RPMI7951 (cell line): ENCODE measurements at places on chromosomes 7 and 10.

- DNase-seq, result no peak
Measured at GRCh38 chr7:151406051-151406875, 3.6 kb downstream of the WDR86 start.

DNA sequence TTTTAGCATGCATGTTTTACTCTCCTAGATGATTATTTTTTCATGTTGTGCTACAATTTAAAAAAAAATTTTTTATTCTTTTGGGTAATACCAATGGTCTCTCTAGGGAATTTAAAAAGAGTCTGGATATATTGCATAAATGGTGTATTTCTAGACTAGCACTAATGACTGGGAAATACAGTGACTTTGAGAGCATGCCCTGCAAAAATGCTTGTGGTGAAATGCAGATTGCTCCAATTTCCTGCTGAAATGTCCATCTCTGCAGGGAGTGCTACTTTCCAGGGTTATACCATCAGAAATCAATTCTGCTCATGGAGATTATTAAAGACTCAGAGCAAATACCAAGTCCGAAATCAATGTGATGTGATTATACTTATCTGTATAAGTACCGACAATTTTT is 186.1 kb downstream of the PRKG1 start:
- no peak for DNase-seq

DNA sequence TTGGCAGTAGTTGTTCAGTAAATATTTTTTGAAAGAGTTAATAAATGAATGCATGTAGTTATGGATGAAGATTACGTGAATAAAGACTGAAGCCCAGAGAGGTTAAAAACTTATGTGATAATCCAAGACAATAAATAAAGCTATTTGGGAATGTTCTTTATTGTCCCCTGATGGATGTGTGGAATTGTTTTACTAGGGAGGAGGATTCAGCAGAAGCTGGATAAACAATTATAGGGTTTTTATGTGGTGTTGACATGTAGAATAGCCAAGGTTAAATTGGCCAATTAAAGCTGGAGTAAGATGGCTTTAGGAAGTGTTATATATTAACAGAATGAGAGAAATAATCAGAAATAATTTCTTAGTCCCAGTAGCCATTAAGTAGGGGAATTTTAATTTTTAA is 66.0 kb downstream of the CNNM2 start:
- DNase-seq, result no peak

GRCh38 chr10:20634839-20635238 is 262.3 kb downstream of the NEBL start:
- DNase-seq, result no peak

- DNase-seq, result no peak
Measured at GRCh38 chr7:137944168-137944567, 57.7 kb downstream of the CREB3L2 start.

GRCh38 chr10:71804077-71804476 is 30.8 kb upstream of the VSIR start:
- DNase-seq, result no peak
